ENCODE measurements at places on chromosomes 5 and 9. TPM values are rescaled to one million over a fixed set of nuclear protein-coding genes. Genes with fewer than 3 reads are reported as not detected.

DNA sequence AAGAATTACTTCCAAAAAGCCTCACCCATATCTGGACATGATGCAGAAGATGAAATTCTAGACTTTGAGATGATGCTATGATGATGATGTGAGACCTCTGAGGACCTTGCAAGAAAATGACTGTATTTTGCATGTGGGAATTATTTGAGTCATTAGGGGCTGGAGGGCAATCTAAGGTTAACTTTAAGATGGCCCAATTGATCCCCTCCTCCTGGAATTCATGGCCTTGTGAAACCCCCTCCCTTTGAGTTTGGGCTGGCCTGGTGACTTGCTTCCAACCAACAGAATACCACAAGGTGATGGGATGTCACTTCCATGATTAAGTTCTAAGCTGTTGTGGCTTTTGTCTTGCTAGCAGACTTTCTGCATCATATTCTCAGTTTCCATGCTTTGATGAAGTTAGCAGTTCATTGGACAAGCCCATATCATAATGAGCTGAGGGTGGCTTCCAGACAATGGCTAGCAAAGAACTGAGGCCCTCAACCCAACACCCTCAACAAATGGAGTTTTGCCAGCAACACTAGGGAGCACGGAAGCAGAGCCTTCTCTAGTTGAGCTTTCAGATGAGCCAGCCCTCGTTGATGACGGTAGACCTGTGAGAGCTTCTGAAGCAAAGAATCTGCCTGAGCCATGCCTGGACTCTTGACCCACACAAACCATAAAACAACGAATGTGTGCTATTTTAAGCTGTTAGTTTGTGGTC lies 7.4 kb upstream of the AMACR start:
- no peaks in the 10 kb centered on the region for H3K27me3 ChIP-seq
- H3K4me3 ChIP-seq = no peak overlapping the region
- no peaks in the 10 kb centered on the region for H3K4me1 ChIP-seq
- no peak overlapping the region for H3K27ac ChIP-seq

GRCh38 chr9:131473891-131474290 lies 28.8 kb upstream of the POMT1 start:
- H3K27ac ChIP-seq = no peak overlapping the region
- no peak for DNase-seq
- no peaks in the 10 kb centered on the region for H3K27me3 ChIP-seq
- no peak overlapping the region for H3K4me3 ChIP-seq

GRCh38 chr5:16709691-16710433 lies 93.1 kb upstream of the RETREG1 start:
- no peak overlapping the region for H3K27ac ChIP-seq
- DNase-seq = no peak
- no peak overlapping the region for H3K4me3 ChIP-seq
- H3K4me1 ChIP-seq = peaks cover 9% of the 10 kb centered on the region
- peaks cover 62% of the 10 kb centered on the region for H3K36me3 ChIP-seq

PCDHA13 gene
- 1.0 TPM for total RNA-seq

CCL27 gene
- 0.28 TPM for total RNA-seq

LCN10 gene
- 0.75 TPM for total RNA-seq

DNA sequence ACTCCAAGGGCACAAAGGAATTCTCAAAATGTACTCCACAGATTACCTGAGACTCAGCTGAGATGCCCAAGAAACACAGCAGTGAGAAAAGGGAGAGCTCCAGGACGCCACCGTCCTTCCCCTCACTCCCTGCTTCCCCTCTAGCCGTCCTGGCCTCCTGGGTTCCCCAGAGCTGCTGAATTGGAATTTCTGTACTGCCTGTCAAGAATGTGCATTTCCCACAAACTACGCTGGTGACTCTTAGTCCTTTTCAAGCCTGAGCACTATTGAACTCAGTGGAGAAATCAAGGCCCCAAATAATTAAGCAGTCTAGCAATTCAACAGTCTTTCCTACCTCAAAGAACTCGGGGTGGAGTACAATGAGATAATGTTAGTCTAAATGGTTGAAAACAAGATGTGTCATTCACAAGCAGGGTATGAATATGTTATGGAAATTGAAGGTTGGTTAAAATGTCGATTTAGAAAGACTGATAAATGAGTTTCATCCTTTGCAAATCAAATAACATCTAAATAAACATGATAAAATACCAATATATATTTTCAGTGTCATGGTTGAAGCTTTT lies 153.2 kb downstream of the MED27 start:
- H3K27ac ChIP-seq = no peak overlapping the region
- peaks cover 10% of the 10 kb centered on the region for H3K4me1 ChIP-seq
- H3K27me3 ChIP-seq = no peaks in the 10 kb centered on the region

DNA sequence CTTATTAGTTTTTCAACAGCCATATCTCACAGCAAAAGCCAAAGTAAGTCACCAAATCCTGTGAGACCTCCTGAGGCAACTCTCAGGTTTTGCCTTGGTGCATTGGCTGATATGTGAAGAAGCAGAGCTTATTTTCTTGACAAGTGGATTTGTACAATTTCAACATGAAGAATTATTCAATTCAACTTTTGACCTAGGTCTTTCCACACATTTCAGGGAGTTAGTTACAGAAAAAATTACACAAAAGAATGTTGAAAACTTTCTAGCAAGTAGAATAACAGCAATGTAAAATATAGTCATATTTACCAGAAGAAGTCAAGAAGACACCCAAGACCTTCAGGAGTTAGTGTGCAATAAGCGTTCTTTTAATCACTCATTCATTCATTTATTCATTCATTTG lies 62.4 kb upstream of the ADRB2 start:
- H3K27ac ChIP-seq = no peak overlapping the region
- H3K36me3 ChIP-seq = no peaks in the 10 kb centered on the region
- DNase-seq = no peak
- H3K27me3 ChIP-seq = no peaks in the 10 kb centered on the region

DNA sequence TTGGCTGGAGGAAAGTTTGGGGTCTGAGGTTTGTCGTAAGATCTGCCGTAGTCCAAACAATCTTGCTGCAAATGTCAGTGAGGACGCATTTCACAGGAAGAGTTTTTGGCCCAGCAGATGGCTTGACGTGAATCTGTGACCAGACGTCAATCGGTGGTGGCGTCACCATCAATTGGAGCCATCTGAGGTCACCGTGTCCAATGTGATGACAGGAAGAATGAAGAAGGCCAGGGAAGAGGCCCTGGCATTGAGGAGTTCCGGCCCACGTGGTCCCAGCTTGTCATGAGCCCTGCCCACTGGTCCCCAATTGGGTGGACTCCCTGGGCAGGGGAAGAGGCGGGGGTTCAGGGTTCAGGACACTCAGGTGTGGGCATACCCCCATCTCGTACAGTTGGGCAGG lies 79.9 kb downstream of the OLFM1 start:
- no peak overlapping the region for H3K27ac ChIP-seq
- H3K36me3 ChIP-seq = no peaks in the 10 kb centered on the region
- H3K4me1 ChIP-seq = no peaks in the 10 kb centered on the region
- no peak overlapping the region for H3K4me3 ChIP-seq
- DNase-seq = no peak
- no peaks in the 10 kb centered on the region for H3K27me3 ChIP-seq

PCDHGC3 gene
- 22.6 TPM for total RNA-seq

SHOC1 gene
- total RNA-seq = not detected

GRCh38 chr5:32173267-32174010 lies 680 bp downstream of the GOLPH3 start:
- DNase-seq = peak; percentile 70
- peaks cover 32% of the 10 kb centered on the region for H3K36me3 ChIP-seq
- no peaks in the 10 kb centered on the region for H3K4me1 ChIP-seq
- H3K27me3 ChIP-seq = no peaks in the 10 kb centered on the region
- H3K27ac ChIP-seq = peak overlapping the region; percentile 92

DNA sequence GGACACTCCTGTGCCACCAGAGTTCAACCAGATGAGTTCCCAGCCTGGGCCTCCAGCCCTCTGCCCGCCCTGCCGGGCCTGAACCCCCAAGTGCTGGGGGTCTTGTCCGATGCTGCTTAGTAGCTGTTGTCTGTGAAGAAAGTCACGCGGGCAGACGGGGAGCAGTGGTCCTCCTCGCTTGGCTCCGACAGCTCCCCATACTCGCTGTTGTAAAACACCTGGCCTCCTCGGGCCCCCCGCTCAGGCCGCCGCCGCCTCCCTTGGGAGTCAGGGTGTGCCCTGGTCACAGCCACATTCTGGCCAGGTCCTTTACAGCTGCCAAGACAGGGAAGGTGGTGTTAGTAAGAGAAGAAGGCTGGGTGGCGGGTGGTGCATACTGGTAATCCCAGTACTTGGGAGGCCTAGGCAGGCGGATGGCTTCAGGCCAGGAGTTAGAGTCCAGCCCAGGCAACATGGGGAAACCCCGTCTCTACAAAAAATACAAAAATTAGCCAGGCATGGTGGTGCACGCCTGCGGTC lies 11.8 kb upstream of the SCGB3A1 start:
- no peak overlapping the region for H3K4me3 ChIP-seq
- no peaks in the 10 kb centered on the region for H3K27me3 ChIP-seq
- no peaks in the 10 kb centered on the region for H3K4me1 ChIP-seq
- no peaks in the 10 kb centered on the region for H3K36me3 ChIP-seq
- no peak for DNase-seq
- no peak overlapping the region for H3K27ac ChIP-seq

- H3K27ac ChIP-seq = no peak overlapping the region
- H3K4me3 ChIP-seq = no peak overlapping the region
- DNase-seq = no peak
- H3K36me3 ChIP-seq = no peaks in the 10 kb centered on the region
Measured at GRCh38 chr5:107885601-107886000, 214.9 kb upstream of the EFNA5 start.

DNA sequence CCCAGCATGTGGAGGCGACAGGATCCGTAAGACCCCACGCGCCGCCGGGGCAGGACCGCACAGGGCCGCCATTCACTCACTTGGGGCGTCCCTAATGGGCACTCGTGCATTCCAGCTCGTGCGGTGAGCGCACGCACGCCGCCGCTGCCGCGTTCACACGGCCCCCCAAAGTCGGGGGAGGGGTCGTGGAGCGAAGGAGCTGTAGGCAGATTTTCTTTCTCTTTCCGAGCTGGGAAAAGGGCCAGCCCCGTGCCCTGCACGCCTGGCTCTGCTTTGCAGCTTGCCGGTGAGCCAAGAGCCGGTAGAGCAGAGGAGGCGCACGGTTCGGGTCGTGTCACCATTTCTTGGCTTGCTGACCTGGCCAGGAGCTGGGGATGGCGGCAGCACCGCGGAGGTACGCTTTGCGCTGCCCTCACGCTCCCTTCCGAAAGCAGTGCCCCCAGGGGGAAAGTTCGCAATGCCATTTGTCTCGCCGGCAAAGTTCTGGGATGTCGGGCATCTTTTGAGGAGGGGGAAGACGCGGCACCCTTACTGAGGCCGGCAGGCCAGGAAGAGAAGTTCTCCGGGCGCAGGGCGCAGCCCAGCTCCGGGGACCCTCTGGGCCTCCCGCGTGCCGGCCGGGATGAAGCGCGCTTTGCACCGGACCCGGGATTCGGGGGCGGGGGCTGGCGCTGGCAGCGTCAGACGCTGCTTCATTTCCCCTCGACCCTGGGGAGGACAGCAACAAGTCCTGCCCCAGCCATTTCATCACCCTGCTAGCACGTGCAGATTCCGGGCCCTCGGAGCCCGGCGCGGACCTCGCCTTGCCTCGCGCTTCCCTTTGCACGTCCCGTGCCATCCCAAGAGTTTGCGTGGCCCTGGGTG lies 898 bp downstream of the STC2 start:
- no peaks in the 10 kb centered on the region for H3K27me3 ChIP-seq
- no peaks in the 10 kb centered on the region for H3K4me1 ChIP-seq
- peak overlapping the region; percentile 100 for H3K4me3 ChIP-seq
- H3K36me3 ChIP-seq = peaks cover 49% of the 10 kb centered on the region

DNA sequence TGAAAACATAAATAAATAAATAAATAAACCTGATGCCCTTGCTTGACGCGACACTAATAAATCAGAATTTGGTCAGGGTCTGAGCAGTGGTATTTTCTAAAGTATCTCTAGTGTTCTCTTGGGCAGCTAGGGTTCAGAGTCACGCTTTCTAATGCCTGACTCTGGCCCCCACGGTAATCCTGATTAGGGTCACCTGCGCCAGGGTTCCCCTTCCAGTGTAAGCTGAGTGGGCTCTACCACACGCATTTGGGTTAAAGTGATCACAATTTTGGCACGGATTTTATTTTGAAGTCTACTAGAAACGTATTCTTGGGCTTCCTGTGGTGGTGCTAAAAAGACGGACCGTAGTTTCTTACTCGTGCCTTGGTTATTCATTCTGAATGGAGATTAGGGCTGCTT lies 651 bp downstream of the TTC1 start:
- peak overlapping the region; percentile 97 for H3K4me3 ChIP-seq
- H3K36me3 ChIP-seq = peaks cover 34% of the 10 kb centered on the region
- no peak for DNase-seq
- H3K4me1 ChIP-seq = no peaks in the 10 kb centered on the region
- H3K27me3 ChIP-seq = no peaks in the 10 kb centered on the region
- H3K27ac ChIP-seq = no peak overlapping the region

DNA sequence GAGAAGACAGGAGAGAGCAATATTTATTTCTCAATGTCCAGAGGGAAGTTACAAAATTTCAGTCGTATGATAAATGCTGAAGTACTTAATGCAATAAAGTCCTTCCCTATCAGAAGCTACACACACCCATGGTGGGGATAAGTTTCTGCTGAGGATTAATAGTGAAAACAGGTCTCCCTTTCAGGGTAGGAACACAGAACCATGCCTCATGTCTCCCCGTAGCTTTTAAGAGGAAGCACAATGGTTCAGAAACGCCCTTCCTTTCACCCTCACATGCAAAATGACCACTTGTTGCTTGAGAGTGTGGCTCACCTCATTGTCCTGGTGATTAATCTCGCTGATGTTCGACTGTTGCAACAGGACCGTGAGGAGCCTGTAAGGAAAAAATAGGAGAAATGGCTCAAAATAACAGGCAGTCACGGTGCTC lies 73.6 kb downstream of the ANKRD55 start:
- no peak overlapping the region for H3K4me3 ChIP-seq
- H3K27me3 ChIP-seq = no peaks in the 10 kb centered on the region
- H3K4me1 ChIP-seq = peaks cover 14% of the 10 kb centered on the region
- no peaks in the 10 kb centered on the region for H3K36me3 ChIP-seq

DNA sequence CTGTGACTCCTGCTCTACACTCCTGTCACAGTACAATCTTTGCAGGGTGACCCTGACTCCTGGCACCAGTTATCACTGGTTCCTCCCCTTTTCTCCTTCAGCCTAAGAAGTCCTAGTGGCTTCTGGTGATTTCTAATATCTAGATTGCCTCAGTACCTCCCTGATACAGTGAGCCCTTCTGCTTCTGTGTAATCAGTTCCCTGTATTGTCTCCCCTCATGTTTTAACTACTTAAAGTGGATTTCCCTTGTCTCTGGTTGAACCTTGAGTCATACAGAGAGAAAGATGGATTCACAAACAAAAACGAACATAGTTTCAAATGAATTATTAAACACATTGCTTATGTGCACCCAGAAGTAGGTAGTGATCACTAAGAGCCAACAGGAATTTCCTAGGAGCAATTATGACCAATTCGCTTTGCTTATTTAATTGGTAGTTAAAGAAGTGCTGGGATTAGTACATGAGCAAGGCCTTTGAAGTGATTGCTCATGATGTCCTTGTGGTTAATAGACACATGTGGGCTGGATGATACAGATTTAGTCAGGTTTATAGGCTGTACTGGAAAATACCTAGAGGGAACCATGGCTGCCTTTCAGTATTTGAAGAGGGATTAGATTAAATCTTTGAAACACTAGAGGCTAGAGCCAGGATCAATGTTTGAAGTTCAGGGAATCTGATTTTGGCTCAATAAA lies 145.8 kb upstream of the MEF2C start:
- no peak for DNase-seq
- H3K36me3 ChIP-seq = peaks cover 25% of the 10 kb centered on the region
- H3K27me3 ChIP-seq = no peaks in the 10 kb centered on the region
- H3K4me1 ChIP-seq = no peaks in the 10 kb centered on the region
